ENCODE measurements at places on chromosomes 2 and 18.
A peak's percentile ranks its signal among the peaks of the same experiment; 100 is the strongest.

- DNase-seq, result no peak
These were observed 1.0 kb upstream of the ESPNL start for GRCh38 chr2:238098901-238099713.

- DNase-seq, result no peak
These were observed 742.4 kb downstream of the DCDC2C start for GRCh38 chr2:4445821-4446220.

DNA sequence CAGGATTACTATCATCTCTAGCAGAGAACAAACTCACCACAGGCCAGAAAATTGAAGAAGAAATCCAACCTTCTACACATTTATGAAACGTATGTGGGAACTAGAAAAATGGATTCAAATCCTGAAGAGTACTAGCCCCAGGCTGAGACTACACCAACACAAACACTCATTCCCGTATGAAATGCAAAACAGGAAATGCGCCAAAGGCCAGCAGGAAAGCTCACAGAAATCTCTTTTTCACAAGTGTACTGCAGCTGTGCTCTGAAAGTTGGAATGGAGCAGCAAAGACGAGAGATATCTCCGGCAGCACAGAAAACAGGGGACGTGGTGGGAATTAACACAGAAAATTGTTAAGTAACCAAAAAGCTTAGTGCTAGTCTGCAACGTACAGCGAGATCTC is 913.5 kb downstream of the TDRD15 start:
- DNase-seq, result no peak

GRCh38 chr2:150517951-150518680 is 30.6 kb upstream of the RND3 start:
- DNase-seq, result no peak

GRCh38 chr2:11129598-11130449 is 25.4 kb upstream of the SLC66A3 start:
- peak; percentile 76 for DNase-seq

GRCh38 chr18:61057443-61057842 is 275.8 kb upstream of the CDH20 start:
- DNase-seq, result no peak

GRCh38 chr2:60498816-60499429 is 54.5 kb downstream of the BCL11A start:
- DNase-seq, result no peak

DNA sequence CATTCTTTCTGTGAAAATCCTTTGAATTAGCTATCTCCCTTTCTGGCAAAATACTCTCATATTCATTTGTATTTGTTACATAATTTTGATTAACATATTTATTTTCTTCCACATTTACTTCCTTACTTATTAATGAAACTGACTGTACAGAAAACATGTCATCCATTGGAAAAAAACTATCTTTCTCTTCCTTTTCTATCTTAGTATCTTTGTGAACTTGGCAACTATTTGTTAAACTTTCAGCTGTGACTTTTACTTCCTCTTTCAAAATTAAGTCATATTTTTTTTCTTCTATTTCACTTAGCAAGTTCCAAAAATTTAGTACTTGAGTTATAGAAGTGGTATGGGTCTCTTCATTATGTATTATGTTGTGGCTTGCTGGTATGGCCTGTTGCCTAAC is 2.6 kb downstream of the RAD51AP2 start:
- no peak for DNase-seq

- DNase-seq, result no peak
These were observed 20.0 kb downstream of the TMEM127 start for GRCh38 chr2:96245609-96246390.

DNA sequence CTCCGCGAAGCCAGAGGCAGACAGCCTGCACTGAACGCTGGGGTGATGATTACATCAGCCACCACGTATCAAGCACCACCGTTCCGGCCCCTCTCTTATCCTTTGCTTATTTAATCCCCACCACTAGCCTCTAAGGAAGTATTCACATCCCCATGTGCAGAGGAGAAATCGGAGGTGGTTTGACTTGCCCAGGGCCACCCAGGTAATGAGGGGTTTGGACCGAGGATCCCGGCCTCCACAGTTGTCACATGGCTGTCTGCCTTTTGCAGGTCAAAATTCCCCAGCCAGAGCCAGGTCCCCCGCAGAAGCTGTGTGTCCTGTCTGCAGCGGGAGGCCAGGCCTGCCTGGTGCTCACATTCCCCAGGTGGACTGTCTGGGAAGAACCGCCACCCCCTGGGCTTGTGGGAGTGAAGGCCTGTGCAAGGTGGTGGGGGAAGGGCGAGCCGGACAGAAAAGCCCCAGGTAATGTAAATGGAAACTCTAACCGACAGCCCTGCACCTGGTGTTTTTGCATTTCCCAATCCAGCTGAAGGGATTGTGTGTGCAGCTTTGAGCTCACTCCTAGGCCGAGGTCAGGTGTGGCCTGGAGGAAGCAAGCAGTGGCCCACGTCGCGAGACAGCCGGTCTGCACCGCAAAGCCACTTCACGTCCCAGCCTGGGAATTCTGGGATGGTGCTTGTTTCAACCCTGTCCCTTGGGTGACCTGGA is 108.5 kb upstream of the ID2 start:
- DNase-seq, result no peak

DNA sequence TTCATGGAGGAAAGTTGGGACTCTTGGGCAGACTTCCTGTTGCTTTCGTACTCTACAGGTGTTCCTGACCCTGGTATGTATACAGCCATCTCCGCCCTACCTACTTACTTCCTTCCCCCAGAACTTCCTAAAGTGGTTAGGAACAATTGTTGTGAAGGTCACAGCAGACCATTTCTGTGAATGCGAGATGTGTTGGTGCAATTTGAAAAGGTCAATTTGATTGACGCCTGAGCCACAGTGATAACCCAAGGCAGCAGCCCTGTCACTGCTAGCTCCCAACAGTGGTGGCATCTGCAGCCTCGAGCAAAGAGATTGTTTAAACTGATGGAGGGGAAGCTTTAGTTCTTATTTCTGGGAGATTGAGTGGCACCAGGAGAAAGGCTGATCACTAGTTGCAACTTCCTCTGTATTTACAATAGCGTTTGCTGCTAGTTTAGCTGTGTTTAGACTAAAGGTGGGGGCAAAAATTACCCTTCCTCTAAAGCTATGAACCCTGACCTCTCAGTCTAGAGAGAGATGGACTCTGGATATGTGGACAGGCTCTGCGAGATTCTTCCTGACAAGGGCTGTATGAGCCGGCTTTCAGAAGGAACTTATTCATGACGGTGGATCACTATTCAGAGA is 78.3 kb upstream of the MAP4K3 start:
- no peak for DNase-seq

- no peak for DNase-seq
These were observed 32.6 kb downstream of the RBKS start for GRCh38 chr2:27857417-27858172.
